ENCODE measurements at places on chromosomes 16 and 17.

DNA sequence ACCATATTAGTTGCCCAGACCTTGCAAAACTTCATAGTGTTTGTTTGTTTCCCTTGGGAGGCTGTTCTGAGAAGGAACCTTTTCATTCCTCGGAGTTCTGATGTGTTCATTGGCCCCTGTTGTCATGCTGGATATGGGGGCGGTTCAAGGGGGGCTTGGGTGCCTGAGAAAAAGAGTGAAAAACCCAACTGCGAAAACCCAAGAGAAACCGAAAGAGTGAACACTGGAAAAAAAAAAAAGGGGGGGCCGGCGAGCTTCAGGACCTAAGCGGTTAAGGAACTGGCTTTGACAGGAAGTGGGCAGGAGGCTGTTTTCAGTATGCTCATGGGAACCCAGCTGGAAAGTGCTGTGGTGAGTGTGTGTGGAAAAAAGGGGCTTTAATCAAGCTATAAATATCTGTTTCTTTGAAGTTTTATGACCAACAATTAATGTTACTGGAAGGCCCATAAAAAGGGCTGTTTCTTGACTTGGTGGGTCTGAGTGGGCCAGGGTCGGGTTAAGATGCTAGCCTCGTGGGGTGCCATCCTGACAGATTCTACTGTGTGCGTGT is 510.7 kb downstream of the MAF start:
- H3K27me3 ChIP-seq = no peaks in the 10 kb centered on the region
- peaks cover 53% of the 10 kb centered on the region for H3K4me1 ChIP-seq
- peak; percentile 66 for DNase-seq
- peak overlapping the region; percentile 62 for H3K4me3 ChIP-seq

- peak overlapping the region; percentile 67 for H3K27ac ChIP-seq
- peaks cover 73% of the 10 kb centered on the region for H3K4me1 ChIP-seq
- H3K27me3 ChIP-seq = no peaks in the 10 kb centered on the region
- DNase-seq = no peak
- peaks cover 17% of the 10 kb centered on the region for H3K36me3 ChIP-seq
- H3K4me3 ChIP-seq = peak overlapping the region; percentile 59
Observed at GRCh38 chr16:89357055-89357816, 133.1 kb downstream of the ANKRD11 start.

DNA sequence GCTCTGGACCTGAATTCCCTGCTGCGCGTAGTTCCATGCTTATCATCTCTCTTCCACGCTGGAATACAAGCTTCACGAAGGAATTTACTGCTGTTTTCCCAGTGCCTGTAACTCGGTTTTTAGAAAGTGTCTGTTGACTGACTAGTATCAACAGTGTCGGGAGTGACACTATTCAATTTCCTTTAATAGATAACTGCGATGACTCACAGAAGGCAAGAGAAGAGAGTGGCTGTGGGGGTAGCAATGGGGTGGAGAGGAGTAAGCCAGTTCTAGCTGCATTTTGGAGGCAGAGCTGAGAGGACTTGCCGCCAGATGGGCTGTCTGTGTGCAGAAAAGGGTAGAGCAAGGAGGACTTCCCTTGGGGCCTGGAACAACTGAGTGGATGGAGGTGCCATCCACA is 25.2 kb downstream of the B4GALNT2 start:
- H3K36me3 ChIP-seq = no peaks in the 10 kb centered on the region
- H3K27ac ChIP-seq = no peak overlapping the region
- no peak for DNase-seq
- no peaks in the 10 kb centered on the region for H3K4me1 ChIP-seq
- no peak overlapping the region for H3K4me3 ChIP-seq
- peaks cover 20% of the 10 kb centered on the region for H3K27me3 ChIP-seq

DNA sequence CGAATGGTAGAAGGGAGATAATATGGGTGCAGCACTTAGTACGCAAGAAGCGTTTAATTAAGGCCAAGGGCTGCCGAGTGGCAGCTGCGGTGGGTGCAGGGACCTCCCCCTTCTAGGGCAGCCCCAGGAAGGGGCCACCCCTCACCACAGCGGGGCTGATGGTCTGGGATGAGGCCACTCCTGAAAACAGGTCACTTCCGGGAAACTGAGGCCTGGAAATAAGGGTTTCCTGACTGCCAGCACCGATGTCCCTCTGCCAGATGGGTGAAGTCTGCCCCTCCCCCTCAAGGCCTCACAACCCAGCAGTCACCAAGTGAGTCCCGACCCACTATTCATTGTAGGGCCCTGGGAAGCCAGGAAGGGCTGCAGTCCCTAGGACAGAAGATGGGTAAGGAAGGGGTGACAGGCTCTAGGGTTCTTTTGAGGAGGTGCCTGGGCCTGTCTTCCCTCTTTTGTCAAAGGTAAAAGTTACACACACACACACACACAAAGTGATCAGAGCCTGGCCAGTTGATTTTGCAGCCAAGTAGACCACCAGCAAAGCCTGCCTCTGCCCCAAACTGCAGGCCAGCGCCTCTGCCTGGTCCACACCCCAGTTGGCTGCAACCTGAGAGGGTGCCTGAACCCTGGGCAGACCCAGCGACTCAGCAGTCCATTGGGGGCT is 12.5 kb downstream of the SREBF1 start:
- peaks cover 87% of the 10 kb centered on the region for H3K4me1 ChIP-seq
- H3K4me3 ChIP-seq = peak overlapping the region; percentile 80
- DNase-seq = no peak
- H3K27ac ChIP-seq = peak overlapping the region; percentile 91

DNA sequence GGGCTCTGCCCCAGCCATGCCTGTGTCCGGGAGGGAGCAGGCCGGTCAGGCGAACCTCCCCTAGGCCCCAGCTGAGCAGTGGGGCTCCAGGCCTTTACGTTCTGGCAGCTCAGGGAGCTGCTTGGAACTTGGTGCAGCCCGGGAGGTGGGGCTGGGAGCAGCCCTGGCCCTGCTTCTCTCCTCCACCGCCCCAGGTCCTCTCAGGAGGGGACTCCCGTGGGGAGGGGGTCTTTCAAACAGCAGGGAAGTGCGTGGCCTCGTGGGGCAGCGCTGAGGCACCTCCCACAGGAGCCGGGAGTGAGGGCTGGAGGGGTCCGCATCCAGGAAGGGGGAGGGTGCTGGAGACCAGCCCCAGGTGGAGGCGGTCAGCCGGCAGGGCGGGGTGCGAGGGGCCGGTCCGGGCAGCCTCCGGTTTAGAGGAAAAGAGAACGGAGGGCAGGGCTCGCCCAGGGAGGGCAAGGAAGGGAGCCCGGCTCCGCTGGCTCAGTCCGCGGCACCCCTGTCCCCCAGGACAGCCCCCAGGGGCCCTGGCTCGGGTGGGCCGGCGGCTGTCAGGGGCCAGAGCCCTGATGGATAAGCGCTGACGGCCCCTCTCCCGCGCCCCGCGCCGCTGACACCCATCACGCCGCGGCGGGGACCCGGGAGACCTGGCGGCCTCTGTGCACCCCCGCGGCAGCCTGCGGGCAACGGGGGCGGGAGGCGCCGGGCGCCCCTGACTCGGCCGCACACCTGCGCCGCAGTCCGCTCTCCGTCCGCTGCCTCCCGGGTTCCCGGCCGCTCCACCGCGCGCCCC is 587 bp upstream of the PRR35 start:
- no peak for DNase-seq
- no peak overlapping the region for H3K4me3 ChIP-seq
- no peaks in the 10 kb centered on the region for H3K4me1 ChIP-seq
- peaks cover 10% of the 10 kb centered on the region for H3K27me3 ChIP-seq
- H3K36me3 ChIP-seq = no peaks in the 10 kb centered on the region
- H3K27ac ChIP-seq = no peak overlapping the region

- H3K27ac ChIP-seq = no peak overlapping the region
- no peaks in the 10 kb centered on the region for H3K36me3 ChIP-seq
- peak; percentile 8 for DNase-seq
- H3K4me3 ChIP-seq = no peak overlapping the region
- no peaks in the 10 kb centered on the region for H3K27me3 ChIP-seq
Observed at GRCh38 chr16:88505405-88506082, 52.5 kb downstream of the ZFPM1 start.

DNA sequence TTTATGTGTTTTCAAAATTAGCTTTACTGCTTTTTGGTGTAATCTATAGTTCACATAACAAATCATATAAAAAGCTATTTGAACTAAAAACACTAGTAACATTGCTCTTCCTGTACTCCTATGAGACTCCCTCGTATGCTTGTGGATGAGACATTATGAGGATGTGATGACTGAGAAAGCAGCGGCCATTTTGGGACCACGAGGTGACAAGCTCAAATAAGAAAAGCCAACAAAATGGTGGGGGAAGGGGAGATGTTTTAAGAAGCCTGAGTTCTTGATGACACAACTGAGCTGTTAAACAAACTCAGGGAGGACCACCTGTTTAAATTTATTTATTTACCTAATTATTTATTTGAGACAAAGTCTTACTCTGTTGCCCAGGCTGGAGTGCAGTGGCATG is 4.5 kb downstream of the CCL18 start:
- peaks cover 6% of the 10 kb centered on the region for H3K27me3 ChIP-seq
- H3K36me3 ChIP-seq = no peaks in the 10 kb centered on the region
- DNase-seq = no peak
- H3K27ac ChIP-seq = no peak overlapping the region
